ENCODE measurements at places on chromosomes 2 and 18.
A peak's percentile ranks its signal among the peaks of the same experiment; 100 is the strongest.

DNA sequence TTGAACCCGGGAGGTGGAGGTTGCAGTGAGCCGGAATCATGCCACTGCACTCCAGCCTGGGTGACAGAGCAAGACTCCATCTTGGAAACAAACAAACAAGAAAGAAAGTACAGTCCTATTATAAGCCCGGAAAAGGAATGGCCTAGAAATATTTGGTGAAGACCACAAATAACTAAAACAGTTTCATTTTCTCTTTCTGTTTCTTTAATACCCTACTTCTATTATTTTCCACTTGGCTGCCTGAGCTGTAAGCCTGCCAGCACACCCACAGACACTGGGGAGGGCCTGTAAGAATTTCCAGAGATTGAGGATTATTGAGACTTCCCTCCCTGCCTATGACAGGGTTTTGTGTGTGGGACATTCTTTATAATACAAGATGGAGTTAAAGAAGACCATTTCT, 188.0 kb upstream of the DCC start:
- no peak for ATAC-seq

DNA sequence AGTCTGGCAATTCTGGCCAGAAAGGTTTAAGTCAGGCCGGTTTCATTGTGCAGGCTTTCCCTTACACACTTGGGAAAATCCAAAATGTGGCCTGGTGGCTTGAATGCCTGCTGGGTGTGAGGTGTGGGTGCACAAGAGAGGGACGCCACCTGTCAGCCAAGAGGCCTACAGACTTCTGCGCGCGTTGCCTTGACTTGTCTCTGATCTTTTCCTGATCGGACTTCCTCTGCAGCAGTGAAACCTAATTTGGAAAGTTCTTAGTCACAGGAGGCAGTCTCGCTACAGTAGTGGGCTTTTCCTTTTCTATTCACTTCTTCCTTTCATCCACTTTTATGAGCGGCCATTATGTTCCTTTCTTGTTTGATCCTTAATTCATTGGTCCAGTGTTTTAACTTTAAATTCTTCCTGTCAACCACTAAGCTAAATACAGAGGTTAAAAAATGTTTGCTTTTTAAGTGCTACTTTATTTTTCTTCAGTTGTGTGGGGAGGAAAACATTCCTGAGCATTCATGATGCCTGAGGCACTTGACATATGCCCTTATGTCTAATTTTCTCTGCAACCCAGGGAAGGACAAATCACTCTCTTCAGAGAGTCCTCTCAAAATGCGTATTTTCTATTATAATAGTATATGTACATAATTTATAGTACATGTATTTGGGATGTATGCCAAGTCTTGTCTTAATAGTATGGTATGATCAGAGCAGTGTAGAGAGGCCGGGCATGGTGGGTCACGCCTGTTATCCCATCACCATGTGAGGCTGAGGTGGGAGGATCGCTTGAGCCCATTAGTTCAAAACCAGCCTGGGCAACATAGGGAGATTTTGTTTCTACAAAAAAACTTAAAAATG, 128.9 kb downstream of the WDSUB1 start:
- no peak for ATAC-seq

DNA sequence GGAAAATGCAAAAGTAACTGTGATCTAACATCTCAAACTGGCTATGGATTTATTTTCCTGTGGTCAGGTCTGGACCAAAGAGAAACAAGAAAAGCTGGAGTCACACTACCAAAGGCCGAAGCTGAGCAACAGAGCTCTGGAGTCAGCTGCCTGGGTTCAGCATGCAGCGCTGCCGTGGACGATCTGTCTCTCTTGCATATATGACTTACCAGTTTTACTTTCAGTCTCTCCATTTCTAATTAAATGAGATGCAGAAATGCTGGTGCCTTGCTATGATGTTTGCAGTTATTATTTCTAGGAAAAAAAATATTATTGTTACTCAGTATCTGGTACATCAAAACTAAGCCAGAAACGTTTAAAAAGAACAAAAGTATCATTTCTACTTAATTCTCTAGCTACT, 813.2 kb downstream of the RNF144A start:
- peak; percentile 47 for ATAC-seq

DNA sequence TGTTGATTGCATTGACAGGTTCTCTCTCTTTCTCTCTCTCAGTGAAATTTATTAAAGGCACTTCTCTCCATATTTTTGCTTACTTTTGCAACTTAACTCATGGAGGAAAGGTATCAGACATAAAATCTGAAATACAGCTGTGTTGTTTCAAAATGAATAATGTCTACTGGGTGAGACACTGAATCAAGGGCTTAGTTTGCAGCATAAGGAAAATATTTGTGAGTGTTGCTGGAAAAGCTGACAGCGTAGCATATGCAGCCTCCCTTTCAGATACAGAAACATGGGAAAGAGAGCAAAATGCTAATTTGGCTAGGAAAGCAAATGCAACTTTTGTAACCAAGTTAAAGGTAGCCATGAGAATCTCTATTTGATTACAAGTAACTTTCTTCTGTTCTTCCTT, 81.5 kb upstream of the COL3A1 start:
- no peak for ATAC-seq

DNA sequence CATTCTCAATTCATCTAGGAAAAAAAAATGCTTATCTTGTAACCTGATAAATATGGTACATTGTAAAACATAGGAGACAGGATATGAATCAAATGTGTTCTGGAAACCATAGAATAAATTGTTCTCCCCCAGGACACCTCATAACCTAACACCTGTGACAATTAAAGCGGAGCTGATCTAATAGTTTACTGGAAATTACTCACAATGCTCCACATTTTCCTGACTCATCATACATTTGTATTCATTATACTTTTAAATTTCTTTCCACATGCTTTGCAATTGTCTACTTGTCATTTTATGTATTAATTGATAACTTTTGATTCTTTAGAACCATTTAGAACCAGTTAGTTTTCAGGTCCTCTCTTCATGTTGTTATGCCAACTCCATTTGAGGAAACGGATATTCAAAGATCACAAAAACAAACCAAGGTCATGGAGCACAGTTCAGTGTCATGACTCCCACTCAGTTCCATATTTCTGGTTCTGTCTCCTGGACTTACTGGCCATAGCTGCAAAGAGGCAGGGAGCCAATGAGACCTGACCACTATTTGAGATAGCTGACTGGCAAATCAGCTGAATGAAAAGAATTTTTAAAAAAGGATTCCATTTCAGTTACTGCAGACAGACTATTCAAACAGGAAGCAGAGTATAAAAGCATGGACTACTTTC, 128.5 kb downstream of the CALCRL start:
- ATAC-seq: no peak

DNA sequence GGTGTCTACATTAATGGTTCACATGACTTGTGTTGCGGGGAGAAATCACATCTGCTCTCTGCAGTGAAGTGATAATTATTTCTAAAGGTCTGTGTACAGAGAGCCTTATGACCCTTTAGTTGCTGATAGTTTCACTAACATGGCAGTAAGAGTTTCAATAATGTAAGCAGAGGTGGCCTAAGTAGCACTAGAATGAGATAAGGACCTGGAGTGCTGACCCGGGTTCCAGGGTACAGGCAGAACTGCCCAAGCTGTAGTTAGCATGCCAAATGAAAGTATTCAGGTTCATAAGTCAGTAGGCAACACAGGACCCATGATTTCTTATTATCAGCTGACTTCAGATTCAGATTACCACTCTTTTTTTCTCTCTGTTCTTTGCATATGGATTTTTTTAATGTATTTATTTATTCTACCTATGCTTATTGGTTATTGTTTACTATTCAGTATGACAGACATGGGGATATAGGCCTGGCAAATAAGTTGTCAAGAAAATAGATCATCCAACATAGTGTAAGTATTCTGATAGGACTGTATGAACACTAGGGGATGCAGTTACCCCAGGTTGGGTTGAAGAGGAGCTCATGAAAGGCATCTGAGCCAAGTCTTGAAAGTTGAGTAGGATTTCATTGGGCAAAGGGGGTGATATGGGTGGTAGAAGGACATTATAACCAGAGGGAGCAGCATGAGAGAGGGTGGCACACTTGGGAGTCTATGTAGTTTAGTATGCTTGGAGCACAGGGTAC, 105.2 kb downstream of the CCDC85A start:
- no peak for ATAC-seq

DNA sequence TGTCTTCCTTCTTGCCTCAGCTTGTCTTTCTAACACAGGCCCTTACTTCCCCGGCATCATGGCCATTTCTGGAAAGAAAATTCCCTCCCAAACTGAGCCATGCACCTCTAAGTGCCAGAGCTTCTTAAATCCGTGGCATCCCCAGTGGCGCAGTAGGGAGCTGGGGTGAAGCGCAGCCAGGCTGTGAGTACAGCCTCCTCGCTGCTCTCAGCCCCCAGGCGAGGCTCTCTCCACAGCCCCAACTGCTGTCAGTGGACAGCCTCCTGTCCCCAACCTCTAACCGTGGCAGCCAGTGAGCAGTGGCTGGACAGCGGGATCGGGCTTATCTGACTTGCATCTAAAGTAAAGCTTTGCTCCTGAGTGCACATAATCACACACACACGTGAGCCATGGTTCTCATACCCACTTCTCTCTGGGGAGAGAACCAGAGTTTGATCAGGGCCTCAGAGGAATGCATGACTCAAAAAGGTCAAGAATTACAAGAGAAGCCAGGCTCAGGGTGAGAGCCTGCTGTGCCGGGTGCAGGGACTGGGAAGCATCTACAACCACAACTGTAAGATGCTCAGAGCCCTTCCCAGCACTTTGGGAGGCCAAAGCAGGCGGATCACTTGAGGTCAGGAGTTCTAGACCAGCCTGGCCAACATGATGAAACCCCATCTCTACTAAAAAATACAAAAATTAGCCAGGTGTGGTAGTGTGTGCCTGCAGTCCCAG, 50.7 kb downstream of the SFXN5 start:
- ATAC-seq: no peak

DNA sequence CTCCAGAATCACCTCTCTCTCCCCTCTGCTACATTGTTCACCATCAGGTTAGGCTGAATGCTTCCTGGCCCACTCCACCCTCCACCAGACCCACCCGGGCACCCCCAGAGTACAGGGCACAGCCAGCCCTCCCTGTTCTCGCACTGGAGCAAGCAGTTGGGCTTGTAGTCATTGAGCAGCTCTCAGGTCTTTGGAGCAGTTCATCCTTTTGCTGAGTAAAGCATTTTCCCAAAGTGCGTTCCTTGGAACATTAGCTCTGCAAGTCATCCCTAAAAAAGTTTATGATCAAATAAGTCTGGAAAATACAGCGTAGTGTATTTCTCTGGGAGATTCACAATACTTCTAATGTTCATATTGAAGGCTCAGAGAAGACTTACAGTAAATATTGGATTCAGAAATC, 103.5 kb upstream of the DAPL1 start:
- ATAC-seq: no peak

DNA sequence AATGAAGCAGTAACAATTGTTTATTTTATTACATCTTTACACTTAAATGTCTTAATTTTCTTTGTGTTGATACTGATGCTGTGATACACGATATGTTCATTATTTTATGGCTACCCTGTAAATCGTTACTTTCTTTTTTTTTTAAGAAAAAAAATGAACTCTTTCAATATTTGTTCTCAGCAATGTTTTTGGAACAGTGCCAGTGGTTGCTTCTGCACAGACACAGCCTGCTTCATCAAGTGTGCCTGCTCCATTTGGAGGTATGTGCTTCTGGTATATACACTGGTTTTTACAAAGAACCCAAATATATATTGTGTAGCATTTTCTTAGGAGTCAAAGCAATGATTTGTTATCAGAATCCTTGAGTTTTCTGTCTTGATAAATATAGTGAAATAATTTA, 62.2 kb upstream of the SCYGR2 start:
- ATAC-seq: no peak

GRCh38 chr2:50345701-50346591, 686.0 kb downstream of the NRXN1 start:
- no peak for ATAC-seq

DNA sequence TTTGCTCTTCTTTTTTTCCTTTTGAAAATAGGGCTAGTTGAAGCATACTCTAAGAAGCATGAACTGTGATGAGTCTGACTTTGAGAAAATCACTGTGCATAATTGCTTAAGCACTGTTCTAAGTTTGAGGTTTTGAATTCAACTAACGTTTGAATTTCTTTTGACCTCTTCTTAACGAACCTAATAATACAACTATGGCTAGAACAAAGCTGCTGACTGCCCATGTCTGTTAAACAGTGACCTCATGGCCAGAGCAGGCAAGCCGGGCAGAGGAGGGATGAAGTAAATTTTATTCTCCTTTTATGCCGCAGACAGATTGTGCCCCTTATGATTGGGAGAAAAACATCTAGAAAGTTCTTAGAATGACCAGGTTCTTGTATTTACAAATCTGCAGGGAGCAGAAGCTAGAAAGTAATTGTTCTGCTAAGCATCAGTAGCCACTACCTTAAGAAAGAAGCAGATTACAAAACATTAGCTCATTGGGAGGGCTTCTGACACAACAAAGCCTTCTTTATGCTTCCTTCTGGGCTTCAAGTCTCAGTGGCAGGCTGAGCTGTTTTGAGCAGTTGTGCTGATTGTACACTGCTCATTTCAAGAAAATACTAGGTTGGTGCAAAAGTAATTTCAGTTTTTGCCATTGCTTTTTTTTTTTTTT, 97.8 kb upstream of the RASGRP3 start:
- no peak for ATAC-seq

DNA sequence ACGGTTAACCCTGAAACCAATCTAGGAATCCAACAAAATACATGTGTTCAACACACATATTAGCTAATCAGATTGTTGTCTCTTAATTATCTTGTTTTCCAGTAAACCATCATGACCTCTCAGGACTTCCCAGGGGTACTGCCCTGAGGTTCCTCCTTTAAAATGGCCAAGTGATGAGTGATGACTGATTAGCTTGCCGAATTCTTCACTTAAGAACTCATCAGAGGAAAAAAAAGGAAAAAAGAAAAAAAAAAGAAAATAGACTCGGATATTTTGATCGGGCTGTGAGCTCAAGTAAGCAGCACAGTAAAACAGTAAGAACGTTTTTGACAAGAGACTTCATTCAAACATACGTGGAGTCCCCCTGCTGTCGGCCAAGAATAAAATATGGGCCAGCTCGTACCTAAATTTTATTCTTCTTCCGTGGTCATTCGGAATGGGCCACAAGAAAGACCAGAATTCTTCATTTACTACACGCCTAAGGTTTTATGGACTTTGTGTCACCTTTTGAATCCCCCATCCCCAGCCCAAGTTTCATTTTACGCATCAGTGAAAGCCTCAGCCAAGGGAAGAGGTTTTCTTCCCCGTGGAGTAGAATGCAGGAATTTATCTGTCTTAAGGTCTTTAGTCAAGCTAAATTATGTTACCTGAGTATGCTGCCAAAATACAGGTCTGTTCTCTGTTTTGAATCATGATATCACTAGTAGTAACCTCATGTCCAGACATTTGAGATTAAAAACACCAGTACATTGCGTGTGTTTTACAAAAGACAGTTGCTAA, 40.5 kb downstream of the COLEC12 start:
- no peak for ATAC-seq

DNA sequence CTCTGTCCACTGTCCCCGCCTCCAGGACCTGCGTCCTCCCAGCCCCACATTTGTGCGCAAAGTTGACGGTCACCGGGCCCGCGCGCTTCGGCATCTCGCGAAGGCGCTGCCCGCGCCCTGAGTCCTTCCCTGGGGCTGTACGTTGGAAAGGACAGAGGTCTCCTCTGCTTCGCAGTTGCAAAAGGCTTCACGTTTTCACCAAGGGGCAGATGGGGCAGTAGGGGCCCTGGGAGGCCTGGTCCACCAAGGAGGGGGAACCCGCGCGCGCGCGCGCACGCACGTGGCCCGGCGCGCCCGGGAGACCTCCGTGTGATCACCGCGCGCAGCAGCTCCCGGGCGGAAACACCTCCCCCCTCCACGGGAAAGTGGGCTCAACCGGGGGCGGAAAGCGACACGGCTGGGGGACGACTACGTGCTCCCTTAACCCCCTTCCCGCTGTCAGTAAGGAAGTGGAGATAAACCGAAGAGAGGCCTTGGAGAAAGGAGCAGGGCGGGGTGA, 21.9 kb downstream of the TEX44 start:
- ATAC-seq: peak; percentile 5

Data from activated T-helper 17 cell treated with anti-CD3 and anti-CD28 coated beads, Interleukin-2, amount 50 U/mL, for 72 hours (primary cell).